Gastrocnemius medialis (tissue), 4 donors: ENCODE measurements at places on chromosomes 4 and X.

- H3K36me3 ChIP-seq: no peaks in the 10 kb centered on the region
- DNase-seq: no peak
- H3K27ac ChIP-seq: no peak overlapping the region
- no peak overlapping the region for H3K4me3 ChIP-seq
- no peaks in the 10 kb centered on the region for H3K27me3 ChIP-seq
These were observed 14.5 kb downstream of the CYP2U1 start for GRCh38 chr4:107945809-107946208.

- DNase-seq: peak; percentile 40
- peaks cover 11% of the 10 kb centered on the region for H3K4me1 ChIP-seq
- H3K36me3 ChIP-seq: no peaks in the 10 kb centered on the region
- H3K4me3 ChIP-seq: peak within 1 kb of the TSS; percentile 69
These were observed at the start of gene HAND2 for GRCh38 chr4:173529477-173530325. Gene HAND2, minus strand, starts transcription at chr4:173530229. Its CDS starts 940 bp downstream, at chr4:173529289.

DNA sequence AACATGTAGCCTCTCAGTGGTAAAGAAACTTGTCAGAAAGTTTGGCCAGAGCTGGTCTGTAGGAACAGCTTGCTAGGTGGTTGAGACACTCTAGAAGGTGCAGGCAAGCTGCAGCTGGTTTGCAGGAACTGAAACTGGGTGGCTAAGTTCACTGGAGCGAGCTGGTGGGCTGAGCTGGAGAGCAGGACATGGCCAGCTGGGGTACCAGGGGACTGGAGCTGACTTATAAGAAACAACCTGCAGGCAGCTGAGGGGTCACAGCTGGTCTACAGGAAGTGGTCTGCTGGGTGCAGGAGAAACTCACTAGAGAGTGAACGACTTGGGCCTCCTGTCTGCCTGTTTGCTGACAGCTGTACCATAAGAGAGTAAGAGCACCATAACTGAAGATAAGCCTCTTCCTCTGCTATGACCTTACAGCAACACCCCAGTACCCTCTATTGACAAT, 157.1 kb upstream of the LNX1 start:
- H3K36me3 ChIP-seq: no peaks in the 10 kb centered on the region
- no peaks in the 10 kb centered on the region for H3K4me1 ChIP-seq

DNA sequence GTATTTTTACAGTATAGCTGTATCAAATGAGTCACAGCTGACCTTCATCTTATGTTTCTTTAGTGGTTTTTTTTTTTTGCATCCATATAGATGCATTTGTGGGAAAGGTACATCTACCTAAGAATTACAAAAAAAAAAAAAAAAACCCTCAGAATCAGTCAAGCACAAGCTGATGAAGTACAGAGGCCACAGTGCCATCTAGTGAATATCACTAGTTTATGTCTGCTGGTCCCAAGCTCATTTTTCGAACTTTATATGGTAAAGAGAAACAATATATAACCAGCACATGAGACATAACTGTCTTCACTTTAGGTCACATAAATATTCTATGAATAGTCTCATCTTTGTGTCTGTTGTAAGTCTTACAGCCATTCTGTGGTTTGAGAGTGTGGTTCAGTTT, 220.1 kb downstream of the DLG3 start:
- H3K36me3 ChIP-seq: no peaks in the 10 kb centered on the region
- H3K4me1 ChIP-seq: no peaks in the 10 kb centered on the region
- H3K27me3 ChIP-seq: no peaks in the 10 kb centered on the region
- DNase-seq: no peak

GRCh38 chr4:2741626-2742025, 14.5 kb downstream of the TNIP2 start:
- H3K27me3 ChIP-seq: no peaks in the 10 kb centered on the region
- no peaks in the 10 kb centered on the region for H3K36me3 ChIP-seq
- DNase-seq: no peak
- H3K4me1 ChIP-seq: no peaks in the 10 kb centered on the region

GRCh38 chrX:77743720-77744119, 42.3 kb downstream of the ATRX start:
- peak overlapping the region; percentile 47 for H3K27ac ChIP-seq
- H3K4me3 ChIP-seq: no peak overlapping the region

DNA sequence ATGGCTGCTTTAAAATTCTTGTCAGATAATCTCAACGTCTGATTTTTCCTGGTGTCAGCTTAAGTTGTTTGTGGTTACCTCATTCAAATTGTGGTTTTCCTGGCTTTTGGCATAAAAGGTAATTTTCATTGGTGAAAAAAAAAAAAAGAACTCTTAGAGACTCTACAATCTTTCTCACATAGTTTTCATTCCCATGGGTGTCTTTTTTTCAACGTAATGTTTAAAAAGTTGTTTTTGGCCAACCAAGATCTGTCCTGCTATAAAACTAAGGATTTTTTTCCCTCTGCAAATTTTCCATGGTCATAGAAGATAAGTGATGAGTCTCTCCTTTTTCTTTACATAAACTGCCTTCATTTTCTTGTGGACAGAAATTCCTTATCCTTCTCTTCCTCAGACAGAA, 28.9 kb upstream of the RPS6KA6 start:
- no peak overlapping the region for H3K27ac ChIP-seq

DNA sequence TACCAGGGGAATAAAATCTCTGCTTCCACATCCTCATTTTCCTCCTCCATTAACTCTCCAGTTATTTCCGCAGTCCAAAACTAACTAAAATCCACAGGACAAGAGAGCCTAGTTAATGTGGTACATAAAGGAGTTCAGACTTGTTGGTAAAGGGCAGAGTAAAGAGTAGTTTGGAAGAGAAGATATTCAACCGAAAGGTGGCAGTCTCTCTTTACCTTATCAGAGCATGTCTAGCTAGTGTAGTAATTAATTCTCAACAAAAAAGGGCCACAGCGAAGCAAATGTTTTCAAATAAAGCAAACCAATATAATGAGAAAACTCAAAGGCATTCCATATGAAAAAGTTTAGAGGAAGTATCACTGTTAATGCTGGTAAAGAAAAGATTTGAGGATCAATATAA, 286.5 kb downstream of the GLUD2 start:
- no peaks in the 10 kb centered on the region for H3K4me1 ChIP-seq
- H3K27ac ChIP-seq: no peak overlapping the region
- H3K36me3 ChIP-seq: no peaks in the 10 kb centered on the region
- H3K4me3 ChIP-seq: no peak overlapping the region
- DNase-seq: no peak
- no peaks in the 10 kb centered on the region for H3K27me3 ChIP-seq

DNA sequence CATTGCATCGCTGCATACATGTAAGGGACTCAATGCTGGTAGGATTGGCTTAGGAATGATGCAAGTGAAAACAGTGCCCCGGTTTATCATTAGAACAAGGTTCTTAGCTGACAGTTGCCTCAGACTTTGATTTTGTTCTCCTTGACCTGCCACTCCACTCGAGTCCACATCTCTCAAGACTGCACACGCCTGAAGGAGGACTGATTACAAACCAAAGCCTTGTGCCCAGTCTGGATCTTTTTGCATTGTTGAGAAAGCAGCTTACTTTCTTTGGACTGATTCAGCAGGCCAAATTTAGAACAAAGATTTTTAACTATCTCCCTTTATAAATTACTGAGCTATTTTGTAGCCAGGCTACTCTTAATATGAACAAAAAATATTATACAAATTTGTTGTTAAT, 125.6 kb downstream of the PTTG2 start:
- H3K27me3 ChIP-seq: no peaks in the 10 kb centered on the region
- no peak for DNase-seq
- no peaks in the 10 kb centered on the region for H3K36me3 ChIP-seq
- H3K27ac ChIP-seq: peak overlapping the region; percentile 23

DNA sequence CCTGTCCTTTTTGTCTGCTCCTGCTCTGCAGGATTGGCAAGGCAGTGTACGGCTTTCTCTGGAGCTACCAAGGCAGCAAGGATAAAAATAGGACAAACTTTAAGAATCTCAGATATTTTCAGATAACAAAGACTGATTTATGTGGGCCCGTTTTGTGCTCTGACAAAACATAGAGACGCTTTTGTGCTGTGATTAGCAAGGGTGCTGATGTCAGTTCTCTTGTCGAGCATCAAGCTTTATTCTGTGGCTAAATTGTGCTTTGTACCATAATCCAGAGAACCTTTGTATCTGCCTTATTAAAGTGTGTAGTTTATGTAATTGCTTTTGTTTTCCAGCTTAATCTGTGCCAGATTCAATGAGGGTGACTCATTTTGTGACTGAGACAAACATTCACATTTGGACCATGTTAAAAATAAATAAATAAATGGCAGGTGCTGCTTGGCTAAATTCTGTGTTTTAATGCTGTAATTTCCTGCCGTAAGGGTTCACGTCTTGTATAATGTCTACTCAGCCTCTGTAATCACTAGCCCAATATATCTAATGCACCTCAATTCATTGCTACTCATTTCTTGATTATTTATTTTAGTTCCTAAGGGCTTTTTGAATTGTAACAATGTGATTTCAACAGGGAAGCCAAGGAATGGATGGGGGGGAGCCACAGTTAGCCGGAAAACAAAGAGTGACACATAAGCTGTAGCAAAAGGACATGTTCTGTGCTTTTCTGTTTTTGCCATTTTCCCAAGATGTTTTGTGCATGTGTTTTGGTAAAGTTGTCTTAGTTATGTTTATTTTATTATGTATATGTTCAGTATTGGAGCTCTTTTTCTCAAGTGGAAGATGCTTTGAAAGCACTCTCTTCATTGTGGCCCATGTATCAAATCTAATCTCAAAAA, 75.1 kb downstream of the GAB1 start:
- no peak for DNase-seq
- H3K4me1 ChIP-seq: peaks cover 66% of the 10 kb centered on the region
- peak overlapping the region; percentile 16 for H3K4me3 ChIP-seq
- H3K27me3 ChIP-seq: no peaks in the 10 kb centered on the region
- H3K36me3 ChIP-seq: peaks cover 6% of the 10 kb centered on the region
- peak overlapping the region; percentile 48 for H3K27ac ChIP-seq

DNA sequence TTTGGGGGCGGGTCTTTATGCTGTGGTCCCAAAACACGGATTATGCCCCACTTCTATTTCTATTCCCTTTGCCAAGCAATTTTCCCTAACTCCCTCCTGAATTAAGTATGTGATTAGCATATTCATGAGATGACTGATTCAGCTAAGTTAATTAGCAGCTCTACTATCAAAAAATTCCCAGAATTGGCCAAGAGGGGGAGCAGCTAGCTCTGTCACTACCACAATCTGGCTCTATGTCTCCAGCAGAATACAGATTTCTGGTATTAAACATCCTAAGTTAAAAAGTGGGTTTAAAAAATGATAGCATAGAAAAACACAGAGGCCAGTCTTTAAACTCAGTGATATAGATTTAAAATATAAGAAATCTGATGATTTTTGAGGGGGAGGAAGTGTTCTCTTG, 80.3 kb downstream of the GPC4 start:
- H3K27ac ChIP-seq: no peak overlapping the region
- H3K27me3 ChIP-seq: no peaks in the 10 kb centered on the region
- H3K4me1 ChIP-seq: no peaks in the 10 kb centered on the region
- H3K4me3 ChIP-seq: no peak overlapping the region

DNA sequence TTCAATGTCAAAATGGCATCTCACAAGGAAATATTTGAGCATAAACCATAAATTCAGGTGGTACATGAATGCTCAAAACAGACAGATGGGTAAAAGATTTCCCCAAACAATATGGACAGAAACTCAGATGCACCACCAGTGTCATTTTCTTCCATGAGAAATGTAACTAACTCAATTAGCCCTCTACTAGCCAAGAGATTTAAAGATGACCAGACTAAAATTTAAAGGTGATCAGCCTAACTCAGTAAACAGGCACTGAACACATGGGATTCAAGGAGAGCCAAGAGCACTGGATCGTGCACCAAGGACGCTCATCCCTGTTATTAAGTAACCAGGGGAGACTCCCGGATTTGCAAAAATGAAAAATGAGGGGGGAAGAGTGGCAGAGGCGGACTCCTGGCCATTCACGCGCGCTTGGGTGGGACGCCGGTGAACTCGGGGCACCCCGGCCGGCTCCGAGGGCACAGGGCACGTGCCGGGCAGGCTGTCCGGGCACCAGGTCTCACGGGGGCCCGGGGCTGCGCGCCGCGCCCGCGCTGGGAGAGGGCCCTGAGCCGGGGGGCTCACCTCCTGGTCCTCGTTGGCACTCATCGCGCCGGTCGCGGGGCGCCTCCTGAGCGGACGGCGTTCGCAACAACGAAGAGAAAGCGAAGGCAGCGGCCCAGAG, 490 bp downstream of the RWDD4 start:
- DNase-seq: peak; percentile 17
- peaks cover 32% of the 10 kb centered on the region for H3K4me1 ChIP-seq
- H3K27ac ChIP-seq: peak overlapping the region; percentile 96
- no peaks in the 10 kb centered on the region for H3K27me3 ChIP-seq

GRCh38 chr4:25101836-25102235, 58.4 kb downstream of the SEPSECS start:
- no peaks in the 10 kb centered on the region for H3K36me3 ChIP-seq
- no peak overlapping the region for H3K27ac ChIP-seq
- DNase-seq: no peak
- H3K4me1 ChIP-seq: peaks cover 4% of the 10 kb centered on the region
- no peak overlapping the region for H3K4me3 ChIP-seq

- H3K27me3 ChIP-seq: no peaks in the 10 kb centered on the region
- peaks cover 10% of the 10 kb centered on the region for H3K4me1 ChIP-seq
- H3K27ac ChIP-seq: no peak overlapping the region
- H3K36me3 ChIP-seq: no peaks in the 10 kb centered on the region
These were observed 8.8 kb downstream of the HPGDS start for GRCh38 chr4:94333866-94334265.

- DNase-seq: no peak
- H3K36me3 ChIP-seq: no peaks in the 10 kb centered on the region
- H3K4me1 ChIP-seq: peaks cover 5% of the 10 kb centered on the region
- H3K27ac ChIP-seq: no peak overlapping the region
- H3K4me3 ChIP-seq: no peak overlapping the region
These were observed 22.2 kb upstream of the SYNPO2 start for GRCh38 chr4:118866442-118866841.

DNA sequence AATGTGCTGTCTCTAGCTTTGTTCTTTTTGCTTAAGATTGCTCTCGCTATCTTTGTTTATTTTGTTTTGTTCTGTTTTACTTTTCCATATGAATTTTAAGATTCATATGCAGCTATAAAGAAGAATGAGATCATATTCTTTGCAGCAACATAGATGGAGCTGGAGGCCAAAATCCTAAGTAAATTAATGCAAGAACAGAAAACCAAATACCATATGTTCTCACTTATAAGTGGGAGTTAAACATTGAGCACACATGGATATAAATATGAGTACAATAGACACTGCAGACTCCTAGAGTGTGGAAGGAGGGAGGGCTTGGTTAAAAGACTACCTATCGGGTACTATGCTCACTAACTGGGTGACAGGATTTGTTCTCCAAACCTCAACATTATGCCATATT, 237.8 kb downstream of the TRAM1L1 start:
- DNase-seq: no peak
- H3K4me3 ChIP-seq: no peak overlapping the region
- H3K36me3 ChIP-seq: no peaks in the 10 kb centered on the region
- no peak overlapping the region for H3K27ac ChIP-seq
- no peaks in the 10 kb centered on the region for H3K27me3 ChIP-seq
- no peaks in the 10 kb centered on the region for H3K4me1 ChIP-seq

GRCh38 chrX:10875995-10876394, 235.1 kb upstream of the HCCS start:
- no peak for DNase-seq
- H3K4me1 ChIP-seq: no peaks in the 10 kb centered on the region
- no peaks in the 10 kb centered on the region for H3K27me3 ChIP-seq
- H3K4me3 ChIP-seq: no peak overlapping the region
- no peak overlapping the region for H3K27ac ChIP-seq
